CD4-positive, CD25-positive, alpha-beta regulatory T cell (primary cell): ENCODE measurements at places on chromosomes 13 and 19.

GRCh38 chr19:37989855-37990254, 82.8 kb downstream of the SIPA1L3 start:
- DNase-seq: no peak

GRCh38 chr19:38433268-38433733, at the start of gene RYR1:
Gene RYR1, plus strand, starts transcription at chr19:38433691. Its CDS starts 139 bp downstream, at chr19:38433830.
- DNase-seq: peak; percentile 40

- DNase-seq: no peak
Measured at GRCh38 chr19:48230555-48231129, 25.1 kb downstream of the CARD8 start.

DNA sequence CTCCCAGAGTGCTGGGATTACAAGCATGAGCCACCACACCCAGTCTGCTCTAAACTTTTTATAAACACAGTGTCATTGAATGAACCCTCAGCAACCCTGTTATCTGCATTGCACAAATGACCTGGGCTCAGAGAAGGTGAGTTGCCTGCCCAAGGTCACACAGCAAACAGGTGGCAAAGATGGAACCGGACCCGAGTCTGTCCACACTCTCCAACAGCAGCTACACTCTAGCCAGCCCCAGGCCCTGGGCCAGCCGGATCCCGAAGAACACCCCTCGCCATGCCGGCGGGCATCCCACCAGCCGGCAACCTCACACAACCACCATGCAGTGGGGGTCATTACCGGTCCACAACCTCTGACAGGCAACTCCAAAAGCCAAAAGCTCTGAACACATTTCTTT, 14.5 kb downstream of the ERCC2 start:
- DNase-seq: no peak

- no peak for DNase-seq
Measured at GRCh38 chr19:39796000-39796498, 17.4 kb downstream of the LEUTX start.

DNA sequence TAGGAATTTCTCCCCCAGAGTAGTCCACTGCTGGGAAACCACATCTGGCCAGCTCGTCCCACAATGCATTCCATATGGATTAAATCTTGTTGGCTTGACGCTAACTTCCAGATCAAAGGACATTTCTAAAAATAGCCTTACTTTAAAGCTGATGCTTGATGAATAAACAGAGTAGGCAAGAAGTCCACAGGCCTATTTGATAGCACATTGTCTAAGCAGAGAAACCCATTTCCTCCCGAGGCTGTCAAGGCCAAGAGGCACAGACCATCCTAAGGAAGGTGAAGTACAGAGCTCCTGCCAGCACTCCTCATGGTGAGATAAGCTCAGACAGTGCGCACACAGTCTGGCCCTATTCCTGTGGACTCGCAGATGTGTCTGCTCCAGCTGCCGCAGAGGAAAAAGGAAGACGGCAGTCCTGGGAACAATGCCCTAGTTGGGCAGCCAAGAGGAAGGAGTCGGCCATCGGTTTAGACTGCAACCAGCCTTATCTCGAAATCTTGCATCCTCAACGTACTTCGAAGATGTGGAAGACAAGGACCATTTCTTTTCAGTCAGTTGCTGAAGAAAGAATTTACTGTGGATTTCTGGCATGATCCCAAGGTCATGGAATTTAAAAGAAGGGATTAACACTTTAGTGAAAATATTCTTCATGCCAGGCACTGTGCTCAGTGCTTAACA, 156.8 kb downstream of the RGCC start:
- DNase-seq: no peak
